ENCODE measurements at places on chromosomes 6 and 20.

- H3K4me1 ChIP-seq, result peaks cover 20% of the 10 kb centered on the region
- H3K27ac ChIP-seq, result no peak overlapping the region
- no peaks in the 10 kb centered on the region for H3K36me3 ChIP-seq
Observed at GRCh38 chr20:58608096-58608840, 42.8 kb upstream of the STX16 start.

GRCh38 chr6:17336425-17336824 lies 55.3 kb downstream of the RBM24 start:
- H3K36me3 ChIP-seq, result no peaks in the 10 kb centered on the region
- no peaks in the 10 kb centered on the region for H3K4me1 ChIP-seq
- no peak for DNase-seq
- H3K4me3 ChIP-seq, result no peak overlapping the region

GRCh38 chr6:34891296-34891695 lies 2.2 kb downstream of the ANKS1A start:
- H3K27ac ChIP-seq, result peak overlapping the region; percentile 31
- peak overlapping the region; percentile 98 for H3K4me3 ChIP-seq
- peaks cover 47% of the 10 kb centered on the region for H3K4me1 ChIP-seq
- no peaks in the 10 kb centered on the region for H3K27me3 ChIP-seq

- H3K4me1 ChIP-seq, result no peaks in the 10 kb centered on the region
- DNase-seq, result no peak
- H3K27ac ChIP-seq, result no peak overlapping the region
- no peak overlapping the region for H3K4me3 ChIP-seq
- H3K36me3 ChIP-seq, result peaks cover 11% of the 10 kb centered on the region
Observed at GRCh38 chr6:24517659-24518543, 23.1 kb downstream of the ALDH5A1 start.

GRCh38 chr6:138406443-138406842 lies 2.4 kb downstream of the HEBP2 start:
- H3K36me3 ChIP-seq, result peaks cover 54% of the 10 kb centered on the region
- DNase-seq, result no peak

- DNase-seq, result no peak
- peaks cover 9% of the 10 kb centered on the region for H3K4me1 ChIP-seq
- no peak overlapping the region for H3K27ac ChIP-seq
- no peak overlapping the region for H3K4me3 ChIP-seq
- H3K36me3 ChIP-seq, result no peaks in the 10 kb centered on the region
- H3K27me3 ChIP-seq, result no peaks in the 10 kb centered on the region
Observed at GRCh38 chr6:1930356-1930755, 315.0 kb downstream of the GMDS start.

DNA sequence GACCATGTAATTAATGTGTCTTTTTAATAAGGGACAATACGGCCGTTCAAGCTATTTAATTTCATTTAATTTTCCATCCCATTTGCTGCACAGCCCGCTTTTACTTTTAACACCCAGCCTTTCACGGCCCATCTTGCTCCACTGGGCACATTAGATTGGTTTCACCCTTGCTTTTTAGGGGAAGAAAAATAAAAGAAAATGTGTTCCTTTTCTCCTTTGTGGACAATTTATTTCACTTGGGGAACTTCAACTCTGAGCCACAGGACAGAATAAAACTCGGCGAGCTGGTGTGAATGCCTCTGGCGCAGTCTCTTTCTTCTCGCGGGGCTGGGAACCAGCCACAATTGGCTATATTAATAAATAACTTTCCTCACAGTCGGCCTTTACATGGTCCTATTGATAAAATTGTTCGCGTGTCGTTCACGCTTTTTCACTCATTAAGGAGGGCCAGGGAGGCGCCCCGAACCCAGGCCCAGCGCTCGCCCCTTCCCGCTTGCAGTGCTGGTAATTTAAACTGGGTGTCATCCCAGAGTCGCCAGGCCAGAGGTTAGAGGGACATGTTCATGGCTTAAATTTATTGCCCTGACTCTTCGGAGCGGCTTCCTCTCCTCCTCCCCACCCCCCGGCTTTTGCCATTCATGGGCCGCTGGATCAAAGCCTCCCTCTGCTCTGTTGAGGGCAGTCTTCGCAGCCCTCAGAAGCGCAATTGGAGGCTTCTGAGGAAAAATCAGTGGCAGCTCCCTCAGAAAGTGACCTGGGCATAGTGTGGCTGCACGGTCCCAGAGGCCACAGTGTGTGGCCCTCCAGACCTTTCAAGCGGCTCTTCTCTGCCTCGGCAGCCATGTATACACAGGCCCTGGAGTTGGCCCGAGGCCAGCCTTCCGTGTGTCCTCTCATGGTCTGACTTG lies 2.2 kb upstream of the PRDM13 start:
- no peaks in the 10 kb centered on the region for H3K36me3 ChIP-seq
- H3K27me3 ChIP-seq, result peaks cover 100% of the 10 kb centered on the region
- peaks cover 45% of the 10 kb centered on the region for H3K4me1 ChIP-seq
- H3K4me3 ChIP-seq, result peak overlapping the region; percentile 46
- DNase-seq, result no peak
- no peak overlapping the region for H3K27ac ChIP-seq

DNA sequence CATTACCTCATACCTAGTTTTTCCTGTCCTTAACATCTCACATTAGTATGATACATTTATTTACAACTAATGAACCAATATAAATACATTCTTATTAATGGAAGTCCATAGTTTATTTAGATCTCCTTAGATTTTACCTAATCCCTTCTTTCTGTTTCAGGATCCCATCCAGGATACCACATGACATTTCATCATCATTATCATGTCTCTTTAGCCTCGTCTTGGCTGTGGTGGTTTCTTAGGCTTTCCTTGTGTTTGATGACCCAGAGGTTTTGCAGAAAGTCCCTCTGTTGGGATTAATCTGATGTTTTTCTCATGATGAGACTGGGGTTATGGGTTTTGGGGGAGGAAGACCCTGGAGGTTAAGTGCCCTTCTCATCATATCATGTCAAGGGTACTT lies 89.3 kb upstream of the IYD start:
- no peak for DNase-seq
- peaks cover 34% of the 10 kb centered on the region for H3K4me1 ChIP-seq
- no peaks in the 10 kb centered on the region for H3K27me3 ChIP-seq

GRCh38 chr6:50998905-50999304 lies 180.2 kb downstream of the TFAP2B start:
- no peaks in the 10 kb centered on the region for H3K4me1 ChIP-seq
- H3K36me3 ChIP-seq, result no peaks in the 10 kb centered on the region
- no peak overlapping the region for H3K27ac ChIP-seq
- H3K4me3 ChIP-seq, result no peak overlapping the region
- no peaks in the 10 kb centered on the region for H3K27me3 ChIP-seq
- DNase-seq, result no peak

DNA sequence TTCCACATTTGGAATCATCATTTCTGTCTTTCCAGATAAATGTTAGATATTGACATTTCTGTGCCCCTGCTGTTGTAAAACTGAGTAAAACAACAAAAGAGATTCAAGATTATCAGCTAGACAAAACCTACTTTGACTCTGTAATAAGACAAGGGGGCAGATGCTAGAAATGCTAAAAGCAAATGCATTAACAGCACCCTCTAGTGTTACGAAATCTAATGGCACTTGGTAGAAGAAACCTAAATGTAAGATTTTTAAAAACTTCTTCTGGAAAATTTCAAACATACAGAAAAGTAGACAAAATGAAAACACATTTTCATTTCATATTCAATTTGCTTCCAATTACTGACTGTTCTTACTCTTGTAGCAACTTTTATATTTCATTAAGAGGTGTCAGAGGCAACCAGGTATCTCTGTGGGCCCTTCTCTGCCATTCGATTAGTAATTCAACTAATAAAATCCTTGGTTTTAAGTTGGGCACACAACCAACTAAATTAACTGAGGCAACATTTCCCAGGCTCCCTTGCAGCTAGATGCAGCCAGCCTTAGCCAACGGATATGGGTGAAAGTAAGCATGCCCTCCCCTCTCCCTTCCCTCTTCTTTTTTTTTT lies 45.0 kb downstream of the SLC23A2 start:
- H3K36me3 ChIP-seq, result no peaks in the 10 kb centered on the region
- H3K4me1 ChIP-seq, result peaks cover 5% of the 10 kb centered on the region
- H3K4me3 ChIP-seq, result no peak overlapping the region
- H3K27me3 ChIP-seq, result no peaks in the 10 kb centered on the region

- H3K27me3 ChIP-seq, result no peaks in the 10 kb centered on the region
- H3K27ac ChIP-seq, result no peak overlapping the region
- DNase-seq, result no peak
- no peaks in the 10 kb centered on the region for H3K4me1 ChIP-seq
- no peak overlapping the region for H3K4me3 ChIP-seq
Observed at GRCh38 chr6:36533321-36533720, 14.0 kb downstream of the STK38 start.

GRCh38 chr6:28884423-28885131 lies 39.2 kb downstream of the TRIM27 start:
- H3K4me1 ChIP-seq, result no peaks in the 10 kb centered on the region
- H3K36me3 ChIP-seq, result no peaks in the 10 kb centered on the region
- no peak for DNase-seq
- H3K27ac ChIP-seq, result no peak overlapping the region
- peak overlapping the region; percentile 18 for H3K4me3 ChIP-seq

- no peaks in the 10 kb centered on the region for H3K36me3 ChIP-seq
- H3K4me1 ChIP-seq, result no peaks in the 10 kb centered on the region
- H3K4me3 ChIP-seq, result no peak overlapping the region
- DNase-seq, result no peak
Observed at GRCh38 chr6:10180138-10181074, 234.5 kb downstream of the TFAP2A start.

DNA sequence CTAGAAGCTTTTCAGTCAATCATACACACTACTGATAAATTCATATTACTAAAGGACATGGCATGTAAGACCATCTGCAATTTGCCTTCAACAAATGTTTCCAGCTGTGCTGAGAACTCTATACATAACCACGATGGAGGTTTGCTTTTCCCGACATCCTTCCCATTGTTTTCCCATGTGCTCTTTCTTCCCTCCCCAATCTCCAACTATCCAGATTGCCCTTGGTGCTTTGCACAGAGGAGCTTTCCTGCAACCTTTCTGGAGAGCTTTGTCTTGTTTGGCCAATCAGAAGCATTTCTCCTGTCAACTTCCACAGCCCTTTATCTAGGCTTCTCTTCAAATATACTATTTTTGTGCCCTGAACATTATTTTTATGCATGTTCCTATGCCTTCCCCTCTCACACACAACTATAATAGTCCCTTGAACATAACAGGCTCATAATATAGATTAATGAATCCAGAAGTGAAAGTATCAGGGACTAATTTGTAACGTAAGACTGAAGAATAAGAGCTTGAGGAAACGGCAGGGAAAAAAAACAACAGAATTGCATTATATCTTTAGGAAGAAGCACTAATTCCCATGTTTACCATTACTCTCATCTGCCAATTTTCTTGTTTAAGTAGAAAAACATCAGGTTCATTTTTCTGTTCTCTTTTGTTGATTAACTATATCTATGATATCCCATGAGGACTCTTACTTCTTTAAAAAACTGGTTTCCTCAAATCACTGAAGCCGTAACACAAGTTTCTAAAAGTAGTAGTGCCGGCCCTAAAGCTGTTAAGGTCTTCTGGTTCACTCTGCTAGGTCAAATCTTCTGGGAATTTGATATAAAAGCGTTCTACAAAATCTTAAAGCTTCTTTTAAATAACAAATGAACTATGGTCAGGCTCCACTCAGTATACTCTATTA lies 20.1 kb downstream of the SMLR1 start:
- no peak overlapping the region for H3K27ac ChIP-seq
- DNase-seq, result no peak
- no peaks in the 10 kb centered on the region for H3K36me3 ChIP-seq

DNA sequence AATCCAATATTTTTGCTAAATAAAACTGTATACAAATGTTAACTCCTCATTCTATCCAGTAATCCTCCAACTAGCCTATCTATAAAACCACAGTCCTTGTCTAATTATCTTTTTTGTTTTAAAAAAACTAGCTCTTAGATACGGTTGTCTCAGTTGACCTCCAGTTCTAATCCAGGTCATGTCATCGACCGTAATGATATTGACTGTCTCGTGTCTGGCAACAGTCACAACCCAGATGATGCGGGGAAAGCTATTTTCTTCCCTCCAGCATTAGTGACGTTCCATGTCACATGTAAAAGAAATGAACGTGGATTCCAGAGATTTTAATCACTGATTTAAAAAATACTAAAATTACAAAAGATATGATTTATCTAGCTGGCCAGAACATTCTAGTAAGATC lies 35.5 kb downstream of the HEBP2 start:
- no peak overlapping the region for H3K27ac ChIP-seq
- H3K4me3 ChIP-seq, result no peak overlapping the region
- H3K36me3 ChIP-seq, result peaks cover 6% of the 10 kb centered on the region
- H3K4me1 ChIP-seq, result no peaks in the 10 kb centered on the region
- no peaks in the 10 kb centered on the region for H3K27me3 ChIP-seq
- DNase-seq, result no peak

GRCh38 chr20:62056377-62056776 lies 9.3 kb downstream of the TAF4 start:
- no peak overlapping the region for H3K27ac ChIP-seq
- no peaks in the 10 kb centered on the region for H3K4me1 ChIP-seq
- no peak overlapping the region for H3K4me3 ChIP-seq
- DNase-seq, result no peak

- no peaks in the 10 kb centered on the region for H3K27me3 ChIP-seq
- no peaks in the 10 kb centered on the region for H3K36me3 ChIP-seq
- no peak for DNase-seq
- H3K4me3 ChIP-seq, result no peak overlapping the region
- peaks cover 20% of the 10 kb centered on the region for H3K4me1 ChIP-seq
Observed at GRCh38 chr6:134447883-134448387, 130.0 kb upstream of the SGK1 start.

- no peaks in the 10 kb centered on the region for H3K27me3 ChIP-seq
- H3K4me1 ChIP-seq, result peaks cover 17% of the 10 kb centered on the region
- no peaks in the 10 kb centered on the region for H3K36me3 ChIP-seq
- H3K27ac ChIP-seq, result no peak overlapping the region
- no peak overlapping the region for H3K4me3 ChIP-seq
- no peak for DNase-seq
Observed at GRCh38 chr6:21109391-21110178, 484.0 kb upstream of the SOX4 start.

DNA sequence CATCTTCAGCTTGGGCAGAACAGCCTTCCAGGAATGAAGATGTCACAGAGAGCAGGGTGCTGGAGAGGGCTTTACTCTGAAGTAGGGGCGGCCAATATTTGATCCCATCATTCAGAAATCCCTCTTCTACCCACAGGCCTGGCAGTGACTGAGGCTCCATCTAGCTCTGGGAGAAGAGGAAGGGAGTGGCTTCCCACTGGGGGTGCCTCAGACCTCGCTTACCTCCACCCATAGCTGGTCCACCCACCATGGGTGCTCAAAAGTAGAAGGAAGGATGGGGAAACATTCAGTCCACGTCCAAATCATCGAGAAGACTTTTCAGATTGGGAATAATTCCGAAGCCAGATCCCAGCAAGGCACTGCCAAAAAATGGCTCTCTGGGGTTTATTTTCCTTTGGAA lies 11.8 kb upstream of the THBD start:
- H3K36me3 ChIP-seq, result no peaks in the 10 kb centered on the region
- H3K4me3 ChIP-seq, result no peak overlapping the region
- H3K4me1 ChIP-seq, result peaks cover 17% of the 10 kb centered on the region
- H3K27ac ChIP-seq, result peak overlapping the region; percentile 58
- DNase-seq, result no peak

GRCh38 chr6:130113201-130113710 lies 94.9 kb downstream of the L3MBTL3 start:
- no peak for DNase-seq
- H3K36me3 ChIP-seq, result no peaks in the 10 kb centered on the region
- no peaks in the 10 kb centered on the region for H3K27me3 ChIP-seq
- no peak overlapping the region for H3K4me3 ChIP-seq

- peaks cover 4% of the 10 kb centered on the region for H3K36me3 ChIP-seq
- H3K4me1 ChIP-seq, result peaks cover 13% of the 10 kb centered on the region
- H3K27ac ChIP-seq, result no peak overlapping the region
- DNase-seq, result no peak
- no peak overlapping the region for H3K4me3 ChIP-seq
- no peaks in the 10 kb centered on the region for H3K27me3 ChIP-seq
Observed at GRCh38 chr6:8065519-8065911, 1.3 kb upstream of the BLOC1S5 start.

All from suprapubic skin (tissue), 4 donors.